ENCODE measurements at places on chromosomes 1 and 21.

GRCh38 chr1:91283421-91283726, 121.3 kb downstream of the HFM1 start:
- DNase-seq: no peak

GRCh38 chr1:240309769-240310168, 218.1 kb downstream of the FMN2 start:
- no peak for DNase-seq

DNA sequence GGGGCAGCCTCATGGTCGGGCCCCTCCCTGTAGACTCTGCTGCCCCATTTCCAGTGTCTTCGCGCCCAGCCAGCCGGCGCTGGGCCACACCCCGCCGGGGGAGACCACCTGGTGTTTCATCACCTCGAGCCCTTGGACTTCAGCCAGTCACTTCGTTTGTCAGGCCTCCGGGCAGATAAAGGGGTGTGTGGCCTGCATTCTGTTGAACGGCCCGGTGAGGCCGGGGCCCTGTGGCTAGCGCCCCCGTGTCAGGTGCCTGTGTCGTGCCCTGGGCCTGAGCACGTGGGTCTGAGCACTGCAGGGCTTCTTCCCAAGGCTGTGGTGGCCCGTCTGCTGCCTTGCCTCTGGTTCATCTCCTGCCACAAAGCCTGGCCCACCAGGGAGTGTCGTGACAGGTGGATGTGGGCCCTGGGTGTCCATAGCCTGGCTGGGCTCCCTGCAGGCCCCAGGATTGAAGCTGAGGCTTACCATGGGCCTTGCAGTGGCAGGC, 65.2 kb upstream of the DIP2A start:
- DNase-seq: no peak

GRCh38 chr1:119391749-119392148, 23.2 kb downstream of the HAO2 start:
- DNase-seq: no peak

- DNase-seq: peak; percentile 90
Measured at GRCh38 chr1:171643156-171643555, 9.3 kb downstream of the MYOC start.

DNA sequence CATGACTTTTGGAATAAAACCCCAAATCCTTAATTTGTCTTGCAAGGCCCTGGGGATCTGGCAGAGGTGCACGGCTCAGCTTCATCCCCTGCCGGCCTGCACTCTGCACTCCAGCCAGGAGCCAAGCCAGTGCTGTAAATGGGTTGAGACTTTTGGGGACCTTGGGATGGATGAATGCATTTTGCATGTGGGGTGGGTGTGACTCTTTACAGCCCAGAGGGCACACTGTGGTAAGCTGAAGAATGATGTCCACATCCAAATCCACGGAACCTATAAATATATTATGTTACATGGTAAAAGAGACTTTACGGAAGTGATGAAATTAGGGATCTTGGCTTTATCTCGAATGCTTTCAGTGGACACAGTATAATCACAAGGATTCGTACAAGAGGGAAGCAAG, 177.8 kb downstream of the EDEM3 start:
- peak; percentile 41 for DNase-seq

GRCh38 chr1:41735631-41736260, 183.0 kb downstream of the HIVEP3 start:
- peak; percentile 48 for DNase-seq

GRCh38 chr1:180675586-180675985, 43.8 kb downstream of the XPR1 start:
- no peak for DNase-seq

GRCh38 chr1:179955287-179955680, 674 bp downstream of the CEP350 start:
- peak; percentile 39 for DNase-seq

DNA sequence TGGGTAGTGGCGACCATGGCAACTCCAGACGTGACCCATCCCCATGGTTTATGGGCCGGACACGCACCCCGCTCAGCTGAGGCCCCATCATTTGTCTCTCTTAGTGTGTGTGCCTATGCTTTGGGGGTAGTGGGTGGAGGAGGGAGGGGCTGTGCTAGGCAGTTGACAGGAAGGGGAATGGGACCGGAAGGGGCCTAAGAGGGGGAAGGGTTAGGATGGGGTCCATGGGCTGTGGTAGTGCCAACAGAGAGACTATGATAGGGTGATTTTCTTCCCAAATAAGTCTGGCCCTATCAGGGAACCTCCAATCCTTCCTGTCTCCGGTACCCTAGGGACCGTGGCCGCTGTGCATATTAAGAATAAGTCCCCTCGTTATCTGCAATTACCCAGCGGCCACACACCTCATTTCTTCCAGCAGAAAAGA, 9.9 kb downstream of the DMAP1 start:
- DNase-seq: no peak

DNA sequence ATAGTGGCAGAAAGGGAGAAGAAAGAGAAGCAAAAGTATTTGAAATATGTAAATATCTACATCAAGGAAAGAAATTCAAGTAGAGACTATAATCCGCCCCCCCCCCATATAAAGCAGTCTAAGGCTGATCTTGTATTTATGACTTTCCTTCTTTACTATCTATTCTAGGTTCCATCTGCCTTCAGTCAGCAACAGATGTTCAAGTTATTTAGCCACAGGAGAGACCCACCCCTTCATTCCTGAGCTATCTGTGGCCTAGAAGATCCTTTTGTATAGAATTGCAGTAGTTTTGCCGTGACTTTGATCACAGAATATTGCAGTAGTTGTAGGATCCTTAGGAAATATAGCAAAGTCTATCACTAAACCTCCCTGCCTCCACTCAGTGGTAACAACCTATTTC, 10.7 kb upstream of the BSDC1 start:
- no peak for DNase-seq

DNA sequence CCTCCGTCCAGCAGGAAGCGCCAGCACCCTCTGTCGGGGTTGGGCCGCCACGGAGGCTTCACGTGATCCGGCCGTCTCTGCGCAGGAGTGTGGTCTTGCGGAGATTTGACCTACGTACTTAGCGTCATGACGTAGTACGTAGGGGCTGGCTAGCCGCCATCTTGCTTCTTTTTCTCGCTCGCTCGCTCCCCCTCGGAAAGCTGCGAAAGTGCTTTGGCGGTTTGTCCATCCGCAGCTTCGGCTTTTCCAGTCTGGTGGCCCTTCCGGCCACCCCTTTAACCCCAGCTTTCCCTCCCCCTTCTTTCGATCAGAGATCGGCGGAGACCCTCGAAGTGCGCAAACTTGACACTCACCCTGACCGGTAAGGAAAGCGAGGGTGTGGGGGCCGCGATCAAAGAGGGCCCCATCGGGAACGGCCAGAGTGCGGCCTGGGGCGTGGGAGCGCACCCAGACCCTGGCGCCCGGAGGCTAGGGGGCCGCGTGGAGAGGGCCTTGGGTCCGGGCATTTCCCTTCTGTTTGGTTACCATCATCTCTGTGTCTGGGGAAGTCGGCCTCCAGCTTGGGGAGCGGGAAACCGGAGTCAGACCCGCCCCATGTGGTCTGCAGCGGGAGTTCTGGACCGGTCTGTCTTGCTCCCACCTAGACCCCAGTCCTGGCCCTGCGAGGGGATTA, at the start of gene PRRC2C:
Gene PRRC2C (plus strand): TSS at position 156 of the 673 bp plus-strand sequence. CDS start 26,559 bp downstream, outside the sequence.
- DNase-seq: peak; percentile 98

GRCh38 chr1:195462646-195463045, 1145.6 kb downstream of the KCNT2 start:
- DNase-seq: no peak

DNA sequence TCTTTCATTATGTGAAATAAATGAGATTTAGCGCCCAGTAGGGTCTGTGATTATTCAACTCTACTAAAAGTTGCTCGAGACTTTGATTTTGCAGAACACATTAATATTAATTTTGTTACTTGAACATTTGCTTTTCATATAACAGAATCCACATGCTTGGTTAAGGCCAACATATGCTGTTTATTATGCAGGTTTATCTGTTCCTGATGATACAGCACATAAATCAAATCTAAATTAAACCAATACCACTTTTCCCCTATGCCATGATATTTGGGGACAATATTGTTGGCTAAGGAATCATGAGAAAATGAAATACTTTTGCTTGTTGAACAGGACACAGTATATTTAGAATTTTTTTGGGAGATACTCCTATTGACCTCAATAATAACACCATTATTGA, 291.1 kb downstream of the USP25 start:
- no peak for DNase-seq

GRCh38 chr1:201530741-201531531, 8.0 kb upstream of the NAV1 start:
- peak; percentile 72 for DNase-seq

- DNase-seq: no peak
Measured at GRCh38 chr1:107183011-107183410, 42.2 kb downstream of the NTNG1 start.
